ENCODE measurements at places on chromosomes 3 and 15.

GRCh38 chr3:168493412-168494205, 397.9 kb upstream of the GOLIM4 start:
- no peak overlapping the region for H3K4me3 ChIP-seq
- no peaks in the 10 kb centered on the region for H3K4me1 ChIP-seq
- no peak overlapping the region for H3K27ac ChIP-seq
- no peaks in the 10 kb centered on the region for H3K36me3 ChIP-seq
- DNase-seq, result no peak
- H3K27me3 ChIP-seq, result no peaks in the 10 kb centered on the region

GRCh38 chr3:190142041-190142440, 21.3 kb upstream of the P3H2 start:
- H3K4me1 ChIP-seq, result no peaks in the 10 kb centered on the region
- H3K27me3 ChIP-seq, result peaks cover 2% of the 10 kb centered on the region
- DNase-seq, result no peak
- no peak overlapping the region for H3K27ac ChIP-seq
- H3K4me3 ChIP-seq, result no peak overlapping the region

GRCh38 chr3:72203613-72204349, 418.8 kb upstream of the PROK2 start:
- peaks cover 11% of the 10 kb centered on the region for H3K27me3 ChIP-seq
- DNase-seq, result no peak
- H3K27ac ChIP-seq, result no peak overlapping the region

GRCh38 chr15:52208306-52208946, 17.2 kb upstream of the GNB5 start:
- H3K4me1 ChIP-seq, result peaks cover 2% of the 10 kb centered on the region
- peak; percentile 69 for DNase-seq
- no peak overlapping the region for H3K4me3 ChIP-seq
- peaks cover 2% of the 10 kb centered on the region for H3K36me3 ChIP-seq
- no peak overlapping the region for H3K27ac ChIP-seq

- peak overlapping the region; percentile 97 for H3K4me3 ChIP-seq
- H3K27ac ChIP-seq, result no peak overlapping the region
- no peaks in the 10 kb centered on the region for H3K36me3 ChIP-seq
- peaks cover 27% of the 10 kb centered on the region for H3K4me1 ChIP-seq
- DNase-seq, result no peak
These were observed 1.2 kb downstream of the TWF2 start for GRCh38 chr3:52237657-52238172.

DNA sequence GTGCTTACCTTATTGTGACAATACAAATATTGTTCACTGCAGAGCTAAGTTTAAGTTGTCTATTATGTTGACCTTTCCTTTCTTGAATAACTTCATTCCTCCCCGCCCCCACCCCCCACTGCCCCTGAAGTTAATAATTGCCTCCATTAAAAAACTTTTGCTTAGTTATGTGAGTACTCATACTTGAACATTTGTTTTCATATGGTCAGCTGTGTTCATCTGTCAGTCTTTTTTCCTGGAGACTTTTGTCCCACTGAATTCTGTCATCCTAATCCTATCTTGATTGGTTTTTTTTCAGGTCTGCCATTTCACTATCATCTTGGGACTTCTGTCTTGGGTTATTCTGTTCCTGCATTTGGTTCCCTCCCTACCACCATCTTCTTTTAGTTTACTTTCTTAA, 8.5 kb downstream of the SLC25A36 start:
- H3K27me3 ChIP-seq, result no peaks in the 10 kb centered on the region
- DNase-seq, result no peak
- H3K36me3 ChIP-seq, result peaks cover 6% of the 10 kb centered on the region
- H3K4me3 ChIP-seq, result no peak overlapping the region
- peaks cover 52% of the 10 kb centered on the region for H3K4me1 ChIP-seq

- no peaks in the 10 kb centered on the region for H3K36me3 ChIP-seq
- no peaks in the 10 kb centered on the region for H3K27me3 ChIP-seq
- no peak for DNase-seq
- no peak overlapping the region for H3K4me3 ChIP-seq
These were observed 52.4 kb upstream of the MRPS22 start for GRCh38 chr3:139291276-139292051.

- H3K27me3 ChIP-seq, result no peaks in the 10 kb centered on the region
- no peak overlapping the region for H3K4me3 ChIP-seq
- no peaks in the 10 kb centered on the region for H3K4me1 ChIP-seq
- DNase-seq, result no peak
These were observed 265.0 kb downstream of the ZMAT3 start for GRCh38 chr3:178806651-178807050.

GRCh38 chr3:33544126-33544525, 103.9 kb upstream of the UBP1 start:
- peaks cover 28% of the 10 kb centered on the region for H3K36me3 ChIP-seq
- H3K27ac ChIP-seq, result no peak overlapping the region
- no peaks in the 10 kb centered on the region for H3K4me1 ChIP-seq
- H3K4me3 ChIP-seq, result no peak overlapping the region
- no peak for DNase-seq

DNA sequence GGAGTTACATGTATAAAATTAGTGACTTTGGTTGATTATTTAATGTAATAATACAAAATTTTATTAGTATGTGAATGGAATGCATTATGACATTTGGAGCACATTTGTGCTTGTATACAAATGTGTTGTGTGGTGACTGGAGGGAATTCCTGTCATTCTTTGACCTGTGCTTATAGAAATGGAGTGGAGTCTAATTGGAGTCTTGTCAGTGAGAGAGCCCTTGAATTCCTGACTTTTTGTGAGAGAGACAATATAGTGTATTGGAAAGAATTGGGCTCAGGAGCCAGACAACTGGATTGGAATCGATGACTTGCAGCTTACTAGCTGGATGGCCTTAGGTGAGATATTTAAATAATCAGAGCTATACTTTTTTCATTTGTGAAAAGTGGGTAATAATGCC, 9.4 kb downstream of the TCF12 start:
- H3K27ac ChIP-seq, result no peak overlapping the region
- peaks cover 46% of the 10 kb centered on the region for H3K4me1 ChIP-seq
- no peaks in the 10 kb centered on the region for H3K27me3 ChIP-seq
- DNase-seq, result no peak

GRCh38 chr3:69669070-69669469, 70.2 kb upstream of the MITF start:
- H3K27me3 ChIP-seq, result peaks cover 15% of the 10 kb centered on the region
- no peak overlapping the region for H3K27ac ChIP-seq
- H3K4me3 ChIP-seq, result no peak overlapping the region
- H3K4me1 ChIP-seq, result peaks cover 7% of the 10 kb centered on the region

- no peaks in the 10 kb centered on the region for H3K4me1 ChIP-seq
- H3K27me3 ChIP-seq, result no peaks in the 10 kb centered on the region
- no peak overlapping the region for H3K4me3 ChIP-seq
- peaks cover 3% of the 10 kb centered on the region for H3K36me3 ChIP-seq
- H3K27ac ChIP-seq, result no peak overlapping the region
These were observed 14.1 kb downstream of the CTSH start for GRCh38 chr15:78930577-78931388.

DNA sequence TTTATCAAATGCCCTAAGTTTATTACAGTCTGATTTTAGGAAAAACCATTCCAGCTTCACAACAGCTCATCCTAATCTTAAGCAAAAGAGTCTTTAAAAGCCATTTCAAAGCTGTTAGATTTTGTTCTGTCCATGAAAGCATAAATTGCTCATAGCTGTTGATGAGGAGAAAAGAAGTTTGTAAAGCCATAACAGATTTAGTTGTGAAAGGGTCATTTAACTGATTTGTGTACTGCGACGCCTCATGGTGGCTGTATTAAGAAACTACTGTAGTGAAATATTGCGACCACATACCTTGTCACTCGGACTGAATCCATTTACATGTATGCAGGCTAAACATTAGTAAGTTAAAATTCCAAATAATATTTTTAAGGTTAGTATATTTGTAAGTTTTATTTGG, 20.9 kb downstream of the BBX start:
- H3K4me1 ChIP-seq, result no peaks in the 10 kb centered on the region
- H3K27me3 ChIP-seq, result no peaks in the 10 kb centered on the region
- no peak overlapping the region for H3K4me3 ChIP-seq
- H3K27ac ChIP-seq, result no peak overlapping the region
- peaks cover 4% of the 10 kb centered on the region for H3K36me3 ChIP-seq

DNA sequence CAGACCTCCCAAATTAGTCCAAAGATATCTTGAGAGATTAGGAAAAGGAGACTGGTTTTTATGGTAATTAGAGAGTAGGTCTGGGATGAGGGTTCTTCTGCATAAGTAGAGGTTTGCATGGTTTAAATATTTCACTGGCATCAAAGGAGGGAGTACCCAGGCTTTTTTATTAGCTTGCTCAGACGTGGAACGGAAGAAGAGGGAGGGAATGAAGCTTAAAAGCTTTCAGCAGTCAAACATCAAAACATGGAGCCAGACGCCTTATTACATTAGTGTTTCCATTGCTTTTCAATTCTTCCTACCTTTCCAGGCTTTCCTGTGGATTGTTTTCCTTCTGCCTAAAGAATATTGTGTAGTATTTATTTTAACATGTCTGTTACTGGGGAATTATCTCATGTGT, 342.1 kb upstream of the SOX2 start:
- H3K36me3 ChIP-seq, result no peaks in the 10 kb centered on the region
- no peak for DNase-seq
- H3K27ac ChIP-seq, result no peak overlapping the region
- H3K4me1 ChIP-seq, result peaks cover 6% of the 10 kb centered on the region
- no peaks in the 10 kb centered on the region for H3K27me3 ChIP-seq
- H3K4me3 ChIP-seq, result no peak overlapping the region

DNA sequence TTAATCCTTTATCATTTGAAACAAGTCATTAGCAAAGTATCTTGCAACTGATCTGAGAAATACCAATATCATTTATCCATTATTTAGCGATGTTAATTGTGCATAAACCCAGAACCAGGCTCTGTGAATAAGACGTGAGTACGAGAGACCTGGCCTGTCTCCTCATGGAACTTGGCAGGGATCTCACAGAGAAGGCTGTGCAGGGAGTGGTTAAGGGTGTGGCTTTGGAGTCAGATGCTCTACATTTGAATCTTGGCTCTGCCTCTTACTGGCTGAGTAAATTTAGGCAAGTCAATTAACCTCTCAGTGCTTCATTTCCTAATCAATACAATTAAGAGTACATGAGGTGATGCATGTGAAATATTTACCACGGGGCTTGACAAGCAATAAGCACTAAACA, 39.9 kb upstream of the TBL1XR1 start:
- no peaks in the 10 kb centered on the region for H3K36me3 ChIP-seq
- DNase-seq, result no peak
- no peak overlapping the region for H3K4me3 ChIP-seq

- DNase-seq, result no peak
- H3K4me1 ChIP-seq, result no peaks in the 10 kb centered on the region
- H3K4me3 ChIP-seq, result no peak overlapping the region
- H3K27ac ChIP-seq, result no peak overlapping the region
These were observed 164.5 kb downstream of the FBLN2 start for GRCh38 chr3:13713396-13713795.

DNA sequence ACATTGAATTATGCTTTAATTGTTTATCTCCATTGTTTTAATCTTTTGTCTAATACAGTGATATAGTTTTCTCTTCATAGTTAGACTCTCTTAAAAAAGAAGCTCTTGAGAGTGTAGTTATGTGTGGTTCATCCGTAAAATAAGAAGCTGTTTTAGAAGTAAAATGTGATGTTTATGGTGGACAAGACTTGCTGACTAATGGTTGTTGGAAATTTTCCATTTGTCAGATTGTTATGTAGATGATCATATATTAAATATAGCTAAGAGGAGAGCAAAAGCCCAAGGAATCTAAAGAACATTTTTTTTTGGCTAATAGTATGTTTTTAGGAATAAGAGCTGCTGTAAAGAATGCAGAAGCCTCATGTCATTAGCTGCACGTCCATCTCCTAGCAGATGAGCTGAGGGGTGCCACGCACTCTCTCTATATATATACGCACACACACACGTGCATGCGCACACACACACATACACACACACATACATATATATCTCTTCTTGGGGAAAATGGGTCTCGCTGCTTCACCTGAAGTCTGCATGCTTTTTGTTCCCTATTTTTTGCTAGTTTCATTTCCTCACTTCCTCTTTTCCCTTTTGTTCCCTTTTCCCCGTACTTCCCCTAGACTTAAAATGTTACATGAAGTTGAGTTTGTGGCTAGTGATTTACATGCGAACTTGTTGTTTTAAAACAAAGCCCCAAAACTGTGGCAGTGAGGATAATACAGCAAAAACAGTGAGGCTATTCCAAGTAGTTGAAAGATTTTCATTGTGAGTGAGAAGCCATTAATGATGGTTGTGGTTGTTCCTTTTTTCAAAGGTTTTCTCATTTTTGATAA, 107.8 kb downstream of the MBNL1 start:
- peaks cover 19% of the 10 kb centered on the region for H3K4me1 ChIP-seq
- H3K27ac ChIP-seq, result no peak overlapping the region
- DNase-seq, result no peak

DNA sequence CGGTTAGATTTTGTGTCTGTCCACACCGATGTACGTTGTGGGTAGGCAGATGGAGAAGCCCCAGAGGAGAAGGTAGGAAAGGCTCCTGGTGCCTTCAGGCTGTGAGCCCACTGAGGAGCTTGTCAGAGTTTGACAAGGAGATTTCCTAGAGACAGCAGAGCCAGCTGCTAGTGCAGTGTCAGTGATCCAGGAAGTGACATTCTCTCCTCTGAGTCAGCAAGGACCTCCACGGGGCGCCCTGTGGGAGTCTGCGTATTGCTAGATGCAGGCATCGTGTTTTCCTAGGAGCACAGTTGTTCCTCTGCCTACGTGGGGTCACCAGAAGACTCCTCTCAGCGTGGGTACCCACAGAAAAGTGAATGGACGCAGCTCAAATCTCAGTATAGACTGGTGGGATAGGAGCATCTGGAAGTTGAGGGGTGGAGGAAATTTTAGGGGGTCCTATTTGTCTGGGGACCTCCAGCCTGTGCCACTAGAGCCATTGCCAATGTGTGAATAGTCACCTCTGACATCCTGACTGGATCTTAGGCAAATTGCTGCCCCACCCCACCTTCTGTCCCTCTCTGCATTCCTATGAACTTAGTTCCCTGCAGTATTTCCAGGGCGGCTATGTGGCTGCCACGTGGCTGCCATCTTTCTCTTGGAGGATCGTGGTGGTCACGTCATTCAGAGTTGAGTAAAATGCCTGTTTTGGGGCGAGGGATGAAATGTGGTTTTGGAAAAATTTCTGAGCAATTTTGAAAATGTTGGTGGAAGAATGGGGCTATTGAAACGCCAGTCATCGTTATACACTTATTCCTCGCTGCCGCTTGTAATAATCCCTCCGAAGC, 84.8 kb upstream of the KLHL25 start:
- no peak overlapping the region for H3K27ac ChIP-seq
- no peak for DNase-seq

GRCh38 chr3:147423798-147424580, 14.8 kb downstream of the ZIC1 start:
- no peak for DNase-seq
- H3K4me3 ChIP-seq, result peak overlapping the region; percentile 85
- no peaks in the 10 kb centered on the region for H3K36me3 ChIP-seq
- H3K27me3 ChIP-seq, result peaks cover 96% of the 10 kb centered on the region
- H3K4me1 ChIP-seq, result peaks cover 36% of the 10 kb centered on the region

- no peaks in the 10 kb centered on the region for H3K4me1 ChIP-seq
- no peaks in the 10 kb centered on the region for H3K27me3 ChIP-seq
- H3K27ac ChIP-seq, result no peak overlapping the region
- H3K36me3 ChIP-seq, result no peaks in the 10 kb centered on the region
These were observed 20.0 kb upstream of the CFAP20DC start for GRCh38 chr3:59069838-59070237.
